ENCODE measurements at places on chromosomes 3 and 15.

- DNase-seq: no peak
Observed at GRCh38 chr3:134857356-134857755, 62.3 kb downstream of the EPHB1 start.

- DNase-seq: no peak
Observed at GRCh38 chr15:78854833-78855372, 17.8 kb upstream of the MORF4L1 start.

DNA sequence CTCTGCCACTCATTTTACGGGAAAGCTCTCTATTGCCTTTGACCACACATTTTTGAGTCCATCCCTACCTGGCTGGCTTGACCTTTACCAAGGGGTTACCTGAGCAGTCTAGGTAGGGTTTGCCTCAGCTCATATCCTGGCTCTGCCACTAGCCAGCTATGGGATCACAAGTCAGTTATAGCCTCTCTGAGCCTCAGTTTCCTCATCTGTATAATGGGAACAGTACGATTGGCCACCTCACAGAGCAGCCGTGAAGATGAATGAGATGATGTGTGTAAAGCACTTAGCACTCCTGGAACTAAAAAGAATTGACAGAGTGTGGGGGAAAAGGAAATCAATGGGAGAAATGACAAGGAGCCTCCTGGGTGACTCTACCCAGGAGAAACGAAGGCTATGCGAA lies 28.0 kb downstream of the SPATA12 start:
- DNase-seq: no peak

GRCh38 chr15:98725874-98726273 lies 77.5 kb downstream of the IGF1R start:
- no peak for DNase-seq

DNA sequence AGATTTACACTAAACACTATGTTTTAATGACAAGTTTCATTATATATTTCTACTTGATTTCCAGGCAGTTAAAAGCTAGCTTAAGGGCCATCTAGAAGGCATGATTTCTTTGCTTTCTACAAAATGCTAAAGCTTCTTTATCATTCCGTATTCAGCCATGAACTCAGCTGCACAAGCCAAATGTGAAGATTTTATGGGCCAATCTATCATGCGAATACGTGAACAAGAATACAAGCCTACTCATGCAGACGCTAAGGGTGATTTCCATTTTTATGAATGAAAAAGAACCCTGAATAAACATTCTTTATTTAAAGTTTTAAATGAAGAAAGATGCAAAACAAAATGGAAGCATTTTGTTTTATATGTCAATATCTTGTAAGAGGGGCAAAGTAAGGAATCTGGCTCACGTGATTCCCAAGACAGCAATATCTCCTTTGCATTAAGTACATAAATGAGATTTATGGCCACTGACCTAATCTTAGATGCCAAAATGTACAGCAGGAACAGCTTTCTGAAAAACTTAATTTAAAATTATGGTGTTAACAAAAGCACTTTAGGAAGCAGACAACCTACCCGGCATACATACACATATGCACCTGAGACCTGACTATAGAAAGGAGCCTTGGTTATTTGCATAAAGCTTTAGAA lies 215.8 kb downstream of the DPH6 start:
- no peak for DNase-seq

GRCh38 chr15:31016446-31016915 lies 25.1 kb upstream of the MTMR10 start:
- DNase-seq: peak; percentile 73

DNA sequence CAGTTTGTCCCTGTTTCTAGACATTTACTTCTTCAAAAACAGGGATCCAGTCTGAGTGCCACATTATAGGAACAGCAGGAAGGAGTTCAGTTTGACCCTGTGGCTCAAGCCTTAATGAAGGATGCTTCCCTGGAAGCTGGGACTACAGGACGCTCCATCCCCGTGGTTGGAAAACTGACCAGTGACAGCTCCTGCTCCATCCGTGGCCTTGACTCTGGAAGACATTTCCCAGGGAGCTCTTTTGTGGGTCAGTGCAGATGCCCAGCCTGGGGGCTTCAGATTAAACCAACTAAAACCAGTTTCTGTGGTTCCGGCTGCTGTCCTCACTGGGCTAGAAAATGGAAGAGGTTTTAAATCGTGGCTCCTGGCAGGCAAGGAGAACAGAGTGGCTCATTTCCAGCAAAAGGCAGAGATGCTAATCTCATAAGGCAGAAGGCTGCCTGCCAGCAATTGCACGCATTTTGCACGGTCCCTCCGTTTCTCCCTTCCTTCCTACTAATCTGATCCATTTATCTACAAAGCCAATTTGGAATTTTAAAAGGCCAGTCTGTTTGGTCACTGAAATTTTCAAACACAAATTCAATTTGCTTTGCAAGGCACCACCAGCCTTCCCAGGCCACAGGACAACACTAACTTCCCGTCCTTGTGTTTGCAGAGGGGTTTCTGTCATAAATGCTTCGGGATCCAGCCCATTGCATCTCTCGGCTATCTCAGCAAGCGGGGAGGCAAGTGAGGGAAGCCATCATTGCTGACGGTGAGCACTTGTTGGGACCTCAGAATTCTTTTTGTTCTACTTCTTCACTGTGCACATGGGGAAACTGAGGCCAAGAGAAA lies 6.2 kb upstream of the SSUH2 start:
- DNase-seq: no peak

GRCh38 chr3:156429125-156429524 lies 125.8 kb downstream of the SSR3 start:
- no peak for DNase-seq

GRCh38 chr15:83092309-83092976 lies 15.0 kb upstream of the TM6SF1 start:
- peak; percentile 19 for DNase-seq

GRCh38 chr3:138960417-138960852 lies 13.4 kb downstream of the FOXL2NB start:
- no peak for DNase-seq

DNA sequence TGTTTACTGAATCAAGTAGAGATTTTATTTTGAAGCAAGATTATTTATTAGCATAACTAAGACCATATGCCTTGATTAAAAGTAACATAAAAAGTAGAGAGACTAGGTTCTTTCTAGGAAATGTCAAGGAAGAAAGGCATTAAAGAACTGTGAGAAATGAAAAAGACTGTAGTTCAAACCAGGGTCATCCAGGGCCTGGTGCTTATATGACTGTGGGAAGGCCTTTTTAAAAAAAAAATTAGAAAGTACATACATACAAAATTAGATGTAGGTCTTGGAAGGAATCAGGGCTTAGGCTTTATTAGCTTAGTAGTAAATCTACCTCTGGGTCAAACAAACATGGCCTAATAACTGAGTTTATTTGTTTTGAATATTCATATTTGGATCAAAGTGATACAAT lies 173.9 kb upstream of the TBL1XR1 start:
- no peak for DNase-seq

DNA sequence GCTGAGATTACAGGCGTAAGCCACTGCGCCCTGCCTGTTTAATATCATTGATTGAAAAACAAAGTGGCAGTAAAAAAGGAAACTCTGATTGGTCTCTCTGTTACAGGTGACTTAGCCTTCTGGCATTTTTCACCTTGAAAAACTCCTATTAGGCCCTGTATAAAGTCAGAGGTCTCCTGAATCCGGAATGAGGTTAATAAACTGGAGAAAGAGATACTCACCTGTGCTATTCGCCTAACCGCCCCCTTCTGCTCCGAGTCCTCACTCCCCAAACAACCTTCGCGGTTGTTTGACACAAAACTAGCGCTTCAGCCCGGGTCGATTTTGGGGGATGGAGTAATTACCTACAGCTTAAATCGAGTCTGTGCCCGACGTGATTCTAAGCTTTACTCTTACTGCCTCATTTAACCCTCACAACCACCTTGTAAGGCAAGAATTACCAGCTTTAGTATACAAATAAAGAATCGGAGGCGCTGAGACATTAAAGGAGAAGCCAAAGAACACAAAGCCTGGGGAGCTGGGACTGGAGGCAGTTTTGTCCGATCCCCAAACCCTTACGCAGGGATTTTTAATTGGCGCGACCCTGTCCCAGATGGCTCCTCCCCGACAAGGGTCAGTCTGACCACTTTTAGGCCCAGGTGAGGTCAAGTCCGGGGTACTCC lies 441 bp downstream of the CEP70 start:
- DNase-seq: peak; percentile 28

GRCh38 chr3:138230525-138230924 lies 43.4 kb downstream of the ARMC8 start:
- DNase-seq: peak; percentile 45

DNA sequence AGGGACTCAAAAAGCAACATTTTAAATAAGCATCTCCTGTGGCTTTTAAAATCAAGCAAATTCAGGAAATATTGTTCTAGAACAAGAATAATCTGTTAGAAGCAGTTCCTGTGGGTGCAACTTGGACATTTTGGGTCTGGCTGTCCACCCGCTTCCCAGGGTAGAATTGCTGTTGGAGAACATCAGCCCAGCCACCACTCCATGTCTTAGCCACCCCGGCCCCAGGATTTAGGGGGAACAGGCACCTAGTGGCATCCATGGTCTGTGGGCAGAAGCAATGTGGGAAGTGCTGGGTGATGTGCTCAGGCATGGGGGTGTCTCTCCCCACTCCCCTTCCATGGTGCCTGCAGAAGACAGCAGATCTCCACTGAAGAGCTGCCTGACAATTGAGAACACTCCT lies 162.6 kb downstream of the KLF13 start:
- no peak for DNase-seq

GRCh38 chr3:151276687-151277042 lies 1.7 kb downstream of the P2RY14 start:
- no peak for DNase-seq

DNA sequence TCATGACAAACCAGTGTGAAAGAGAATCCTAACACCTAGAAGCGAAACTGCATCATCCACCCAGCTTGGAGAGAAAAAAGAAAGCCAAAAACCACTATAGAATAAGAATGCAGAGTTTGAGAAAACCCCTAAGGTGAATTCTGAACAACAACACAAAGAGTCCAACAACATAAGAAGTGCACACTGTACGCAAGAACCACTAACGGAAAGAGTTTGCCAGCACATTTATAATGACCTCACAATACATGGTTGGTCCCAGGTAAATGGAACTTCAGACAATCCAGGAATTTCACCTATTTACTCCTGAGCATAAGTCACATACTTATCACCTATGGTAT lies 128.3 kb upstream of the BHLHE40 start:
- DNase-seq: no peak

GRCh38 chr3:156170571-156170970 lies 50.2 kb downstream of the KCNAB1 start:
- DNase-seq: no peak

DNA sequence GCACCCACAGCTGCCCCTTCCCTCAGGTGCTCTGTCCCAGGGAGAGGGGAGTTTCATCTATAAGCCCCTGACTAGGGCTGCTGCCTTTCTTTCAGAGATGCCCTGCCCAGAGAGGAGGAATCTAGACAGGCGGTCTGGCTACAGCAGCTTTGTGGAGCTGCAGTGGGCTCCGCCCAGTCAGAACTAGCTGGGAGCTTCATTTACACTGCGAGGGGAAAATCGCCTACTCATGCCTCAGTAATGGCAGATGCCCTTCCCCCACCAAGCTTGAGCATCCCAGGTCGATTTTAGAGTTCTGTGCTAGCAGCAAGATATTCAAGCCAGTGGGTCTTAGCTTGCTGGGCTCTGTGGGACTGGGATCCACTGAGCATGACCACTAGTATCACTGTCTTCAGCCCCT lies 181.2 kb upstream of the RARB start:
- no peak for DNase-seq

GRCh38 chr15:82995076-82995475 lies 9.1 kb downstream of the RAMAC start:
- no peak for DNase-seq

DNA sequence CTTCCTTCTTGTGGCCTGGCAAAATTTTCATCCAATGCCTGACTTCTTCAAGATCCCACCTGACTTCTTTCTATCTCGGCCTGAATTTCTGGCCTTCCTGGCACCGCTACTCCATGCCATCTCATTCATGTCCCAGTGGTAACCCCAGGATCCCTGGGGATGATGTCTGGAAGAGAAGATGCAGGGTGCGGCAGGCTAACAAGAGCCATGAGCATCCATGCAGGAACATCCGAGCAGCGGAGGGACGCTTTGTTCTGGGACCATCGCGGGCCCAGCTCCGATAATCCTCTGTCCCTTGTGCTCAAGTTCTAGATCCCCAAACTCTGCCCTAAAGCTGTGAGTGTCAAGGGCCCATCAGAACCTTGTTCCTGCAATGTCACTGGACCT lies 10.9 kb downstream of the MYL3 start:
- DNase-seq: no peak

DNA sequence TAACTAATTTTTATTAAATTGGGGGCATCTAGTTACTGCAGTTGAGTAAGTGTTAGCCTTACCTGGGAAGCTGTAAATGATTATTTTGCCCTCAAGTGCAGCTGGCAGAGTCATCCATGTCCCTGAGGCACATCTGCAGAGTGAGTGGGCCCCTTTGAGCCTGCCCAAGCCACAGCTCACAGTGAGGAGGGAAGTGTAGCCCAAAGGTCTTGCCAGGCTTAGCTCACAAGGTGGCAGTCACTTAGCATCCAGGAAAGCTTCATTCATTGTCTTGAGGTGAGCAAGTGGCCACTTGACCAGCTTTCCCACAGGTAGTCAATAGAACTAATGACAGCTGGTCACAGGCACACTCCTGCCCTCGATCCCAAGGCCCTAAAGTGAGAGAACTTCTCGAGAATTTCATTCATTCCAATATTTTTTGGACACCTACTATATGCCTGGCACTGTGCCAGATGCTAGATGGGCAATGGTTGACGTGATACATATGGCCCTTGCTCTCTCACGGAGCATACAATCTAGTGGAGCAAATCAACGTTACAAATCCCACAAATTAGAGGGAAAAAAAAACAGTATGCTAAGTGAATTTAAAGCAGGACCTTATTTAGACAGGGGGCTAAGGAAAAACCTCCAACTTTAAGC lies 163.3 kb upstream of the IL12A start:
- no peak for DNase-seq
